Activated naive CD4-positive, alpha-beta T cell (primary cell): ENCODE measurements at places on chromosomes 6 and 20.
A peak's percentile ranks its signal among the peaks of the same experiment; 100 is the strongest.

GRCh38 chr6:148807784-148808183 lies 61.0 kb downstream of the UST start:
- DNase-seq: no peak

- no peak for DNase-seq
Measured at GRCh38 chr20:36784900-36785299, 11.3 kb upstream of the DSN1 start.

GRCh38 chr6:154030646-154031045 lies 8.4 kb upstream of the OPRM1 start:
- DNase-seq: no peak

DNA sequence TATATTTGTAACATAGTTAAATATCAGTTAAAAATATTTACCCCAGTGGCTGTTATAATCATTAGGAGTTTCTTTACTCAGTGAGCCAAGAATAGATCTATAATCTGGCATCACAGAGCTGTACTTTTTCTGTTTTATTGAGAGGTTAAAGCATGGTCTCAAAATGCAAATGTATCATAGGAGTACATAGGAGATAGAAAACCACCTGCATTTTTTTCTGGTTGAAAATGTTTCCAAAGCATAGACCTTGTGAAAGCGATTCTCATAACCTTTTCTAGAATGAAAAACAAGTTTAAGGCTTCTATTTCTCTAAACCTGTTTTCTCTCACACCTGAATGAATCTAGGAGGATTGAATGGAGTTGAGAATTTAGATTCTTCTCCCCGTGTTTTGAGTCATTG lies 14.4 kb downstream of the KCNQ5 start:
- DNase-seq: no peak

- no peak for DNase-seq
Measured at GRCh38 chr6:72422171-72422570, 199.7 kb upstream of the KCNQ5 start.

- no peak for DNase-seq
Measured at GRCh38 chr6:168956141-168956838, 297.4 kb downstream of the THBS2 start.

GRCh38 chr6:141501616-141502015 lies 631.1 kb upstream of the GJE1 start:
- no peak for DNase-seq

GRCh38 chr6:44128020-44128917 lies 915 bp downstream of the TMEM63B start:
- no peak for DNase-seq

GRCh38 chr6:21005816-21006570 lies 471.7 kb downstream of the CDKAL1 start:
- DNase-seq: no peak

DNA sequence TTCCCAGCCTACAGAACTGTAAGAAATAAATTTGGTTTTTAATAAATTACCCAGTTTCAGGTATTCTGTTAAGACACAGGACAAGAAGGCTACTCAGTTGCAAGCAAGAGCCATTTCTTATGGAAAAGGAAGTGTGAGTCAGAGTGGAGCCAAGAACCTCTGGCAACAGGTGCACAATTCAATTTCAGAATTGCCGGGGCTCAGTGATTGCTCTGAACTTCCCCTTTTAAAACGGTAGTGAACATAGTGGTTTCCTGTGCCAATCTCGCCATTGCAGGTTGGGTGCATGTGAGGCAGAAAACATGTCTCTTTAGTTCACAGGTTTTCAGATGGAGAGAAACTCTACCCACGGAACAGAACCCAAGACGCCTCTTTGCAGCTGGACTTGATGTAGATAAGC lies 16.4 kb downstream of the PIGT start:
- no peak for DNase-seq

DNA sequence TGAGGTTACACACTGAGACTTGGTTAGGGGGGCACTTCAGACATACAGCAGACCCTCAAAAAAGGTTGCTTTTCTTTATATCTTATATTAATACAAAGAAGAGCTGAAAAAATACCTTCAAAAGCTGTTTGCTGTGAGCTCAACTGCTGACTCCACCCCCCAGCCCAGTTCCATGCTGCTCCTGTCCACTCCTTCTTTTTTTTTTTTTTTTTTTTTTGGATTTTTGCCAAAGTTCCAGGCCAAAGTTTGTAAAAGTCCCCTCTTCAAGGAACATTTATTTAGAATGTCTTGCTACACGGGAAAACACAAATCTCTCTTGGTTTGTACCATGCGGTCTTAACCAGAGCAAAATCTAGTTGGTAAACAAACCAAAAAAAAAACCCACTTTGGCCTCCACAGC lies 85.3 kb upstream of the AKAP12 start:
- no peak for DNase-seq

DNA sequence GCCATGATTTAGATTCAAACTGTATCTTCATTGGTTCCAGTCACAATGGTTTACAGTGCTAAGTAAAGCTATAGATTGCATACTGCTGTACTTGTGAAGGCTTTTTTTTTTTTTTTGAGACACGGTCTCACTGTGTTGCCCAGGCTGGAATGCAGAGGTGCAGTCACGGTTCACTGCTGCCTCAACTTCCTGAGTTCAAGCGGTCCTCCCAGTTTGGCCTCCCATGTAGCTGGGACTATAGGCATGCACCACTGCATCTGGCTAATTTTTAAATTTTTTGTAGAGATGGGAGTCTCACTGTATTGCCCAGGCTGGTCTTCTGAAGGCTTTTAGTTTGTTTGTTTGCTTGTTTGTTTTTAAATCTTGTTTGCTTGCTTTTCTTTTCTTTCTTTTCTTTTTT lies 24.9 kb downstream of the ITCH start:
- DNase-seq: no peak

DNA sequence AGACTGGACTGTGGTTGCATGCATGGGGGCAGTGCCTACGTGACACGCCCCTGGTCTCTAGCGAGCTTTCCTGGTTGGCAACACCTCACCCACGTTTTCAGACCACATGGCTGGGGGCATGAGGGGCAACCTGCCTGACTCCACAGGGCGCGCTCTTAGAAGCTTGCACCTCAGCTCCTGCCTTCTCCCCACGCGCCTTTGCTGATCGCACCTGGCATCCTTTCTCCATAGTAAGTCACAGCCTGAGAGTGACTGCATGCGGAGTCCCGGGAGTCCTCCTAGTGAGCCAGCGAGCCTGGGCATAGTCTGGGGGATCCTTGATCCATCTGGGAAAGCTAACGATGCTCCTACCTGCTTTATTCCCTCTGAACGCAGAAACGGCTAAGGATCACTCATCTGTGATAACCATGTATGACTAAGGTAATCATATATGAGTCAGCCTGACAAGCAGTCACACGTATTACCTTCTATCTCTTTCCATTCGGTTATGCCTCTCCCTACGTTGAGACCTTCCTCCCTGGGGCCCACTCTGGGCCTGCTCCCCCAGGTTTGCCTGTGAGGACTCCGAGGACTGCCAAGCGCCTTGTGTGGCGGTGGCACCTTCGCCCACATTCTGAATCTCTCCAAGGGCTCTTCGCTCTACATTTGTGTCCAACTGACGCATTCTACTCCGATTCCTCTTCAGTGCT lies 4.5 kb downstream of the TCFL5 start:
- no peak for DNase-seq

GRCh38 chr6:106098383-106099234 lies 12.5 kb downstream of the PRDM1 start:
- DNase-seq: peak; percentile 39

GRCh38 chr6:98670045-98670746 lies 164.2 kb upstream of the POU3F2 start:
- DNase-seq: no peak

GRCh38 chr6:52663936-52664185 lies 7.1 kb upstream of the TMEM14A start:
- no peak for DNase-seq

DNA sequence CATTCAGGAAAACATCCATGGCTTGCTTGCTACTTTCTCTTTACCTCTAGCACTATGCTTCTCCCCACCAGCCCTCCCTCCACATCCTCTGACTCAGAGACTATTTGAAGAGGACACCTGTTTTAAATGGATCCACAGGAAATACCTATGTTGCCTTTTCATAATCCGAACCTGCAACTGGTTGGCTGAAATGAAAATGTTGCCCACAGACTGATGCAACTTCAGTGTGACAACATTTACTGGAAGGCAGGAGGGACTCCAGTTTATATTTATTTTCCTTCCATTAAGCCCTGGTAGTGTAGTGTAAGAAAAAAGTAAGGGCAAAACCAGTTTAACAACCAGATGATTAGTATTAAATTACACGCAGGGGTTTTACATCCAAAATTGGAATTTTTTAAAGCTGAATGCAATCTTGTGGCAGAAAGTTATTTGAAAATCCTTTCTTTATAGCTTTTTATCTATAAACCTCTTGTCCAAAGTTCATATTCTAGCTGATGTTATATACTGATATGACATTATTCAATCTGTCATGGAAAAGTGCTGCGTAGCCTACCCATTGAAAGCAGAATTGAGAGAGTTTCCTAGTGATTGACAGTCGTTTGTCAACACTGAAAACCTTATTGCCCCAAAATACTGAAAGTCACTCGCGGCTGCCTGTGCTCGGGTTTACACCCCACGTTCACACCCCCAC lies 881 bp upstream of the AIG1 start:
- no peak for DNase-seq

DNA sequence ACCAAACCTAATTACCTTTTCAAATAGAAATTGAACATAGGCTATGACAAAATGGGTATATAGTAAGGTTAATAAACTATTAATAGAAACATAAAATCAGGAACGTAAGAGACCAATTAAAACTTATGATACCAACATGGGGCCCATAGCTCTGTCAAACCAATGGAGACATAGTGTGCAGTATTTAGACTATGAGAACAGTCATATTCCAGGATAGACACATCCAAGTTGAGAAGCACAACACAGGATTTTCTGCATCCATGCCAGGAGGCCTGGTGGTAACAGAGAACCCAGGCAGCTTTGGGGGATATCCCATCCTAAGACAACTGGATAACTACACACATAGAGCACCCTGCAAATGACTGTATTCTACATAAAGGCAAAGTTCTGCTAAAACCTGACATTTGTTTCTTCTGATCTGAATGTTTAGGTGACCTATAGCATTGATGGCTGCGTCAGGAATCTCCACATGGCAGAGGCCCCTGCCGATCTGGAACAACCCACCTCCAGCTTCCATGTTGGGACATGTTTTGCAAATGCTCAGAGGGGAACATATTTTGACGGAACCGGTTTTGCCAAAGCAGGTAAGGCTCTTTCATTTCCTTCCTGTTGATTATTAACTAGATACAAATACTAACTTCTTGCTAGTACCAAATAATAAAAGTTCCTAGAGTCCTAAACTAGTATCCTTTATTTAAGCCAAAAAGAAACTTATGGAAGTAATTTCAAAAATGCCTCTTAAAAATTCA lies 202.7 kb downstream of the ARHGAP18 start:
- no peak for DNase-seq

GRCh38 chr6:117976030-117976651 lies 69.1 kb downstream of the SLC35F1 start:
- no peak for DNase-seq

DNA sequence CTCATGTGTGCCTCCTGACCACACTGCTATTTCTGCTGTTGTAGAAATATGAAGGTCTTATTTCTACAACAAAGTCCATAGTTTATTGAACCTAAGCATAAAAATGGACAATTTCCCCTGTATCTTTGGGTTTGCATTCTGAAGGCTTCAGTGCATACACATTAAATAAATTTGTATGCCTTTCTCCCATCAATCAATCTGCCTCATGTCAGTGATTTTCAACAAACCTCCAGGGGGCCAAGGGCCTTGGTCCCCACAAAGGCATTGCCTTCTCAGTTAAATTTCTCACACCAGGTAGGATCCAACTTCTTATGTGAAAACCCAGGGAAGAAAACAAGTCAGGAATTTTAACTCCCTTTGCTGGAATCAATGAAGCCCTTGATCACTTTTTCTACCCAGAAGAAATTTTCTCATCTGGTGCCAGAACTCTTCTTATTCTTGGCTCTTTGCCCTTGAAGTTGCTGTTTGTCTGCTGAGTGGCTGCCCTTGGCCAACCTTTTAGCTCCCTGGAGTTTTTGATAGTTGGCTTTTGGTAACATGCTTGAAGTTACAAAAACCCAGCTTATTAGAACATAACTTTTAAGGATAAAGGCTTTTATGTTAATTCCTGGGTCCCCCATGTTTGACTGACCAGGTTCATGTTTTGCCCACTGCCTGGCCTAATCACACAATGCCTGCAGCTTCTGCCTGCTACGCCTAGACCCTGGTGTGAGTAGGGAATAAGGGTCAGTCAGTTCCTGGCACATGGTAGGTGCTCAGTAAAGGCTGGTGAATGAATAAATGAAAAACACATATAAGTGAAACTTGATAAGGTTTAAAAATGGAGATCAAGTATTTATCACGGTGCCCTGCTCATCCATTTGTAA lies 37.0 kb downstream of the SHLD1 start:
- DNase-seq: no peak

GRCh38 chr6:744666-745353 lies 51.9 kb upstream of the EXOC2 start:
- DNase-seq: no peak

- no peak for DNase-seq
Measured at GRCh38 chr20:38755324-38755910, 7.2 kb downstream of the ACTR5 start.

- DNase-seq: no peak
Measured at GRCh38 chr20:44296011-44296410, 15.0 kb downstream of the FITM2 start.

DNA sequence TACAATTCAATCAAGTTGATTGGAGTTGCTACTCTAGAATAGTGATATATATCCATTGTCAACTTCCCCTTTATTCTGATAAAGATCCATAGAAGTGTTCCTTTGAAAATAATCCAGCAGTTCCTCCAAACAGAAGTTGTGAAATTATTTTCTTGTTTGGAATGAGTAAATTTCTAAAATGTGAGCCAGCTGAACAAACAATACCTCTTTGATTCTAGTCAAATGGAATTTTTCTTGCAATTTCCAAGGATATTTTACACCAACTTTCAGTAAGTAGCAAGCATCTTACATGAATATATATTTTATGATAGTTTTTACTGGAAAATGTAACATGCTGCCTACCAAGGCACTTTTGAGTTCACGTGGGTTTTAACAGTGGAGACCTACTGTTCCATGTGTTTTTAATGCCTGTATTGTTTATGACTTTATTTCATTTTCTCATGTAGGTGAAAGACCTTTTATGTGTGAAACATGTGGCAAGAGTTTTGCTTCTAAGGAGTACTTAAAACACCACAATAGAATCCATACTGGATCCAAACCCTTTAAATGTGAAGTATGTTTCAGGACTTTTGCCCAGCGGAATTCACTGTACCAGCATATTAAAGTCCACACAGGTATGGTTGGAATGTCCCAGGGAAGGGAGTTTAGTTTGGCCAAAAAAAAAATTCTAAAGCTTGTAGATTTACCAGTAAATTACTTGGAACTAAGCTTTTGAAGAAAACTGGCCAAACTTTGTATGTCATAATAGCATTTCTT lies 6.5 kb downstream of the GZF1 start:
- no peak for DNase-seq

DNA sequence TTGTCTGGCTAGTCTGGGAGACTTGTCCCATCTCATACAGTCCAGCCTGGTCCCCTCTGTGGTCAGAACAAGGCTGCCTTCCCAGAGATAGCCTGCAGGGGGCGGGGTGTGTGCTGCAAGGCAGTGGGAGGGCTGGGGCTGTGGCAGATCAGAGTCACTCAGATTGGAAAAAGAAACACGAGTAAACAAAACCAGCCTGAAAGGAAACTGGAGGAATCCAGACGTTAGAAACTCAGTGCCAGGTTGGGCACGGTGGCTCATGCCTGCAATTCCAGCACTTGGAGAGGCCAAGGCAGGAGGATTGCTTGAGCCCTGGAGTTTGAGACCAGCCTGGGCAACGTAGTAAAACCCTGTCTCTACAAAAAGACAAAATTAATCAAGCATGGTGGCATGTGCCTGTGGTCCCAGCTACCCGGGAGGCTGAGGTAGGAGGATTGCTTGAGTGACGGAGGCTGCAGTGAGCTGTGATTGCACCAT lies 20.2 kb downstream of the LEMD2 start:
- DNase-seq: peak; percentile 41
